ENCODE measurements at places on chromosomes 16 and 17.

GRCh38 chr16:7303052-7303610 is 29.5 kb upstream of the RBFOX1 start:
- no peak for DNase-seq

DNA sequence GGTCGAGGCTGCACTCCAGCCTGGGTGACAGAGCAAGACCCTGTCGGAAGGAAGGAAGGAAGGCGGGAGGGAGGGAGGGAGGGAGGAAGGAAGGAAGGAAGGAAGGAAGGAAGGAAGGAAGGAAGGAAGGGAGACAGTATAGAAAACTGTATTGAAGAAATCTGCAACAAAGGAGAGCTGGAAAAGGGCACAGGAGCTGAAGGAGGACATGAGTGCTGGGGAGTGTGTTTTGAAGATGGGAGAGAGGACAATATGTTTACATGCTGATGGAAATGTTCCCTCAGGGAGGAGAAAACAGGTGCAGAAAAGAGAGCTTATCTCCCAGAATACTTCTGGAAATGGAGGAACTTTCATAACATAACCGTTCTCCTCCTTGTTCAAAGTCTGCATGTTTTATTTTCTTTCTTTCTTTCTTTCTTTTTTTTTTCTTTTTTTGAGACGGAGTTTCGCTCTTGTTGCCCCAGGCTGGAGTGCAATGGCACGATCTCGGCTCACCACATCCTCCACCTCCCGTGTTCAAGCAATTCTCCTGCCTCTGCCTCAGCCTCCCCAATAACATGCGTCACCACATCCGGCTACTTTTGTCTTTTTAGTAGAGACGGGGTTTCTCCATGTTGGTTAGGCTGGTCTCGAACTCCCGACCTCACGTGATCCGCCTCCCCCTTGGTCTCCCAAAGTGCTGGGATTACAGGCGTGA is 2.7 kb upstream of the HAP1 start:
- DNase-seq: no peak

DNA sequence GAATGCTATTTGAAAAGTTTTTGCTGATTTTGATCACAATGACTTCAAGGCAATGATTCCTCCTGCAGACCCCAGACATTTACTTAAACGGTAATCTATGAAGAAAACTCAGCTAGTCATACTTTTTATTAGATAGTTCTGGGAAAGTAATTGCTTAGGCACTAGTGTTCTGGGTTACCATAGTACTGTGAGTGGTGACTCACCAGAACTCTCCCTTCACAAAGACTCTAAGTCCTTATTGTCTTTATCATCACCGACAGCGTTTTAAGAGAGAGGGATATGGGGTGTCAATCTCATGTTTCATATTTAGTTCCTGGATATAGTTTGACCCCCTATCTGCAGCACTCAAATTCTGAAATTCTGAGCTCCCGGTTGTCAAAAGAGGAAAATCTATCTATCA is 43.0 kb upstream of the CDH8 start:
- DNase-seq: no peak

DNA sequence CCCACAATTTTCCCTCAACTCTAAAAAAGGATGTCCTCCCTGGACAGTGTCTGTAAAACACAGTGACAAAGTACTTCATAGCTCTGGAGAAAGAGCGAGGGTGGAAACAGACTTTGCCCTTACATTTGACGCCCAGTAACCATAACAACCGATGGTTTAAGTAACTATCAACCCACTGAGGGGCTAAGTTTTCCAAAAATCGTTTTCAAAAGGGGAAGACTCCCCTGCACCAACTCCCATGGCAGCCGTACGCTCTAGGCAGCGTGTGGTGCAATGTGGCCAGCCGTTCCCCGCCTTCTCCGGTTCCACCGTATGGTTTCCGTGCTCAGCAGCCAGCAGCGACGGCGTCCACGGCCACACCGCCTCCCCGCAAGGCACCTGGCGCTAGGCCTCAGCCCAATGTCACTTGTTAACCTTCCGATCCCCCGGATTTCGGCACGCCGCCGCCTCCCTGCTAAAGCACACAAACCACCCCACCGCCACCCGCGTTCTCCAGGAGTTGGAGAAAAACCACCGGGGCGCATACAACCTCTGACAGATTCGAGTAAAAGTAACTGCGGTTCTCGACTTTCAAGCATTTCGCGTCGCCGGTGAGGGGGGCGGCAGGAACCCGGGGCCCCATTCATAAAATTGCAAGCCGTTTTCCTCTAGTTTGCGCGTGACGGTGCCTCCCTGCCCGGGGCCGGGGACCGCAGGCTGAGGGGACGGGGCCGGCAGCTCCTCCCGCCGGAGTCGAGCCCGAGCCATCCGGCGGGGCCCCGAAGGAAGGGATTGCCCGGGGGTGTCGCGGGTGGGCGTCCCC is 661 bp downstream of the TEX2 start:
- DNase-seq: peak; percentile 62

- DNase-seq: no peak
Observed at GRCh38 chr17:28916302-28916934, 13.5 kb upstream of the DHRS13 start.

DNA sequence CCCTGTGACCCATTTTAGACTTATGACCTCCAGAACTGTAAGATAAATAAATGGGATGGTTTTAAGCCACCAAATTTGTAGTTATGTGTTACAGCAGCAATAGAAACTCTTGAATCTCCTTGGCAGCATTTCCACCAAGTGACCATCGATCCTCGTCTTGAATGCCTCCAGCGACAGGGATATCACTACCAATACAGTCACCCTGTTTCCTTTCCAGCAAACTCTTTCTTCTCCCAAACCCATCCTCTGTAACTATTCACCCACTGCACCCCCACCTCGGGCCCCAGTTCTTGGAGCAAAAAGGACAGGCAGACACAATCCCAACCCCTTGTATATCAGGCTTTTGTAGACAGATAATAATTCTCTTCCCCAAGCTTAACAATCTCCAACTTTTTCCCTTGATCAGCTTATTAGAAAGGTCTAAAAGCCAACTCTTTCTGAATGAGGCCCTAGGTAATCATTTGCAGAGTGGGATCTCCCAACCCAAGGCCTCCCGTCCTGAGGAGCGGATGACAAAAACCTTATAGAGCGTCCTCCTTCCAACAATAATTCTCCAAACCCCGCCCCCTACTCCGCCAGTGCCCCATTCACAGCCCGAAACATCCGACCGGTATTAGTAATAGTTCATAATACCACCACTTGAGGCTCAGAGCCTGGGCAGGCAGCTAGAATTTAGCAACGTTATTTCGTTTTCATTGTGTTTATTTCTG is 14.7 kb upstream of the PLLP start:
- no peak for DNase-seq

GRCh38 chr16:64589836-64590235 is 532.0 kb downstream of the CDH11 start:
- no peak for DNase-seq

GRCh38 chr16:720447-720989 is 428 bp upstream of the ANTKMT start:
- DNase-seq: no peak

DNA sequence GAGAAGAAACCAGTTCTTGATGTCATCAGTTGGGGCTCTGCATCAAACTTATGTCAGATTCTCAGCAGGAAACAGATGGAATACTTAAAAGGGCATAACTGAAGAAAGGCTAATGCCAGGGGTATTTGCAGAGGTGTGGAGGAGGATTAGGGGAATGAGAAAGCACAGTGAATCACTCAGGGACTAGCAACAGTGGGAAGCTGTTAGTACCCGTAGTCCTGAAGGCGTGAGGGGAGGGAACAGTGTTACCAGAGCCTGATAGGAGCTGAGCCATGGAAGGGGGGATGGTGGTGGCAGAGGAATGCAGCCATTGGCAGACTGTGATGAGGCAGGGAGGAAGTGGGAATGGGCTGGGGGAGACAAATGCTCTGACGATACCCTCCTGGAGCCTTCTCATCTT is 162.3 kb downstream of the UTP18 start:
- DNase-seq: no peak

DNA sequence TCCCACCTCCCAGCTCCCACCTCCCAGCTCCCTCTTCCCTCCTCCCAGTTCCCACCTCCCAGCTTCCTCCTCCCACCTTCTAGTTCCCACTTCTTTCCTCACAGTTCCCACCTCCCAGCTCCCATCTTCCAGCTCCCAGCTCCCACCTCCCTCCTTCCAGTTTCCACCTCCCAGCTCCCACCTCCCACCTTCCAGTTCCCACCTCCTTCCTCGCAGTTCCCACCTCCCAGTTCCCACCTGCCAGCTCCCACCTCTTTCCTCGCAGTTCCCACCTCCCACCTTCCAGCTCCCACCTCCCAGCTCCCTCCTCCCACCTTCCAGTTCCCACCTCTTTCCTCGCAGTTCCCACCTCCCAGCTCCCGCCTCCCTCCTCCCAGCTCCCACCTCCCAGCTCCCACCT is 10.4 kb upstream of the MC1R start:
- DNase-seq: no peak

- no peak for DNase-seq
Observed at GRCh38 chr17:62703261-62703775, 75.8 kb downstream of the MRC2 start.

GRCh38 chr17:75020331-75021110 is 8.1 kb downstream of the MRPL58 start:
- no peak for DNase-seq

GRCh38 chr17:73098919-73099318 is 6.4 kb upstream of the SLC39A11 start:
- DNase-seq: no peak

GRCh38 chr17:20096430-20096829 is 87.3 kb downstream of the SPECC1 start:
- DNase-seq: no peak

DNA sequence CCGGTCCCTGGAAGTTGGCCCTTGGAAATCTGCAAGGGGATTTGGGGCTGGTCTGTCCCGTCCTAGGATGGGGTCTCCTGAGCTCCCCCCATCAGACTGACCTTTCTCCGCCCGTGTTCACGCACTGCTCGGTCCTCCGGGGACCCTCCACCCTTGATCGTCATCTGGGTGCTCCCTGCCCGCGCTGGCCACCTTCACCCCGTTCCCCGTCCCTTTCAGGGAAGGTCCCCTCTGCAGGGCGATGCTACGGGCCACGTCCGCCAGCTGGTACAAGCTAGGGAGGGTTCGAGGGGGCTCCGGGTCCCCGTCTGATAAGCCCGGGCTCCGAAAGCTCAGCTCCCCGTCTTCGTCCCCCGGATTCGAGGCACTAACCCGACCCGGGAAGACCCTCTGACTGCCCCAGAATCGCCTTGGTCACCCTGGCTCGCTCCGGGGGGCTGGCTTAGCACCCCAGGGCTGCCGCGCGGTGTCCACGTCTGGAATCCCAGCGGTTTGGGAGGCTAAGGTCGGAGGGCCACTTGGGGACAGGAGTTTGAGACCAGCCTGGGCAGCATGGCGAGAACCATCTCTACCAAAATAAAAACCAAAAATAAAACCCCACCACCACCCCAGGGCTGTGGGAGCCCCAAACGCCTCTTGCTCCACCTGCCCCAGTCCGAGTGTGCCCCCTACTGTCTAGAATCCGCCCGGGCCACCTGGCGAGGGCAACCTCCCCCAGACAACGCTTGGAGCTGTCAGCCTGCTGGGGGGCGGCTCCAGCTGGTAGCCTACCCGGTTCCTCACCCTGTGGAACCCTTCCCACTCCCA is 1.1 kb upstream of the SLC43A2 start:
- DNase-seq: peak; percentile 86

GRCh38 chr17:60156746-60157145 is 7.0 kb downstream of the CA4 start:
- no peak for DNase-seq

GRCh38 chr17:66469088-66469442 is 166.7 kb downstream of the PRKCA start:
- DNase-seq: no peak

DNA sequence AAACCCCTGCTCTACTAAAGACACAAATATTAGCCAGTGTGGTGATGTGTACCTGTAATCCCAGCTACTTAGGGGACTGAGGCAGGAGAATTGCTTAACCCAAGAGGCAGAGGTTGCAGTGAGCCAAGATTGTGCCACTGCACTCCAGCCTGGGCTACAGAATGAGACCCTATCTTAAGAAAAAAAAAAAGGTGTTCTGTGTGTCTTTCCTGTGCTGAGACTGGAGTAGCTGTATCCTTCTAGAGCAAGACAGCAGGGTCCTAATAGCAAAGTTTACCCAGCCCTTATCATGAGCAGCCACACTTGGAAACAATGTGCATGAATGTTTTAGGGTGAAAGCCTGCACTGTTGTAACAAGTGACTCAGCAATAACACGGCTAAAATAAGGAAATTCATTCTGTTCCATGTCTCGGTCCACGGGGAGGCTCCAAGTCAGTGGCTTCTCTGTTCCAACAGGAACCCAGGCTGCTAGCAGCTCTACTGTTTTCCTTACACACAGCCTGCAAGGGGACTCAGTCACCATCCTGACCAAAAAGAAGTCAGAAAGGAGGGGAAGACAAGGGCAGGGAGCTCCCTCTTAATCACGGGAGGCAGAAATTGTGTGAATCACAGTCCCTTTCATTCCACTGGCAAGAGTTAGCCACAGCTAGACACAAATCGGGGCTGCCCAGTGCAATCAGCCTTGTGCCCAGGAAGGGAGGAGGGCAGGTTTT is 7.1 kb upstream of the SLC5A11 start:
- peak; percentile 16 for DNase-seq

GRCh38 chr16:78142788-78143187 is 43.3 kb downstream of the WWOX start:
- DNase-seq: no peak

DNA sequence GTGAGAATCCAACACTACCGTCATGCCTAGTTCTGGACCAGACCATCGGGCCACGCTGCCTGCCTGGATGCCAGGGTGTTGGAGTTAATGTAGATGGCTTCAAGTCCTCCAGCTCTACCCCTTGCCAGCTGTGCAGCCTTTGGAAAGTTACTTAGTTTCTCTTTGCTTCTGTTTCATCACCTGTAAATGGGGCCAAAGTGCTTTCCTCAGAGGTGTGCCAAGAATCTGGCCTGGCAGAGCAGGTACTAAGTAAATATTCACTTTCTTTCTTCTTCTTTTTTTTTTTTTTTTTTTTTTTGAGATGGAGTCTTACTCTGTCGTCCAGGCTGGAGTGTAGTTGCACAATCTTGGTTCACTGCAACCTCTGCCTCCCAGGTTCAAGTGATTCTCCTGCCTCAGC is 159.5 kb upstream of the RPL38 start:
- no peak for DNase-seq

- peak; percentile 18 for DNase-seq
Observed at GRCh38 chr17:79340333-79341221, 266.0 kb downstream of the ENGASE start.

DNA sequence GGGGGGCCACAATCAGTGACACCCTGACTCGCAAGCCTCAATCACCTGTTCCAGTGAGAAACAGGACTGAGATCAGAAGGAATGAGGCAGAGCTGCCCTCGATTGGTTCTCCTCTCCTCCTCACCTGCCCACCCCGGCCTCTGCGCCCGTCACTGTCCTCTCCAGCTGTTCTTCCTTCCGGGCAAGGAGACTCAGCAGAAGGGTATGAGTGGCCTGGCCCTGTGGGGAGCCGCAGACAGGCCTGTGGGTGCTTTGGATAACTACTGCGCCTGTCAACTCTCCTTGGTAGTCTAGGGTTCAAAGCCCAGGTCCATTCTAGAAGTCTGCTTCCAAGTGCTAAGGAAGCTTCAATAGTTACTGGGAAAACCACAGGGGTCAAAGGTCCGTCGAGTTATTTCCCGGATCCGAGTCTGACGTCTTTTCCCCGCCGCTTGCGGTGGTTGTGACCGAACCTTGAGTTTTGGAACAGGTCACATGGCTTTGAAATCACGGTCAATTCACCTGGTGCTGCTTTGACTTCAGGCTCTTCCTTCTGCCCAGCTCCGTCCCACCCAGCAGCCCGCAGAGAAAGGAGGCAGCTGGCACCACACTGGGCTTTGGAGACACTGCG is 8.3 kb downstream of the CARD14 start:
- peak; percentile 54 for DNase-seq

GRCh38 chr17:73272906-73273218 is 11.2 kb upstream of the CPSF4L start:
- DNase-seq: no peak

- no peak for DNase-seq
Observed at GRCh38 chr16:89277641-89278341, 60.3 kb downstream of the ZNF778 start.
